ENCODE measurements at places on chromosomes 6 and 20.

DNA sequence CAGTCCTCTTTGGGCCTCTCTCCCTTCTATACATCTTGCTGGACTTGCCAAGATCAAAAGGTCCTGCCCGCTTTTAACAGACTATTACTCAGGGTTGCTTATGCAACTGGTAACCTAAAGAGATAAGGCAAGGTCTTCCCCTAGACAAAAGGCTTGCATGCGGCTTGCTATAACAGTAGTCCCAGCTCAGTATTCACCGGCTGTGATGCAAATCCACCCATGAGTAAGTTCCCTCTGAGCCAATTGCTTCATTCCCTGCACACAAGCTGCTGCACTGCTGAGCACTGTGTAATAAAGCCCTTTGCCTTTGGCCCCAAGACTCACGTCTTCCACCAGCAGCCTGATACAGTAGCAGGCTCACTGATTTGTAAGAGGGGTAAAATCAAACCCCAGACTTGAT is 363.8 kb downstream of the PRKN start:
- no peak for DNase-seq

DNA sequence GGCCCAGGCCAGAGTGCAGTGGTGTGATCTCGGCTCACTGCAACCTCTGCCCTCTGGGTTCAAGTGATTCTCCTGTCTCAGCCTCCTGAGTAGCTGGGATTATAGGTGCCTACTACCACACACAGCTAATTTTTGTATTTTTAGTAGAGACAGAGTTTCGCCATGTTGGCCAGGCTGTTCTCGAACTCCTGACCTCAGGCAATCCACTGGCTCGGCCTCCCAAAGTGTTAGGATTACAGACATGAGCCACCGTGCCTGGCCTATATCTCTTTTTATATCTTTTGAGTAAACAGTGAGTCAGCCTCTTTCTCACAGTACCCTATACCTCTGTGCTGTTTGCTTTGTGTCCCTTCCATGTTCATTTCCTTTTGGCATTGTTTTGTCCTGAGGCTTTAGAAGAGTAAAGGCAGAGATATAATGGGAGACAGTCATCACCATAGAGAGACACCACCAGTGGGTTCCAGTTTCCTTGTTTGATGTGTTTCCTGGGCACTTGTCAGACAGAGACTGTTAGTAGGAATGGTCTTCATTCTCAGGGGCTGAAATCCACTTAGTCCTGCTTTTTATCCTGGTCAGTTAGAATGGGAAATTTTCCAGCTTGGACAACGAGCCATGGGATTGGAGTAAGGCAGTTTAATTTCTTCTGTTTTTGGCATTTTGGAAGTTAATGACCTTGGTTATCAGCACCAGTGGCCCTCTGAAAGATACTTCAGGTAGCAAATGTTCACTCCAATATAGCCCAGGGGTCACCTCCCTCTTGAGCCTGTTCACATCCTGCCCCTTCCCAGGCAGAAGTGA is 32.2 kb upstream of the ASXL1 start:
- peak; percentile 76 for DNase-seq

- DNase-seq = no peak
Observed at GRCh38 chr6:40097590-40097989, 163.3 kb upstream of the MOCS1 start.

DNA sequence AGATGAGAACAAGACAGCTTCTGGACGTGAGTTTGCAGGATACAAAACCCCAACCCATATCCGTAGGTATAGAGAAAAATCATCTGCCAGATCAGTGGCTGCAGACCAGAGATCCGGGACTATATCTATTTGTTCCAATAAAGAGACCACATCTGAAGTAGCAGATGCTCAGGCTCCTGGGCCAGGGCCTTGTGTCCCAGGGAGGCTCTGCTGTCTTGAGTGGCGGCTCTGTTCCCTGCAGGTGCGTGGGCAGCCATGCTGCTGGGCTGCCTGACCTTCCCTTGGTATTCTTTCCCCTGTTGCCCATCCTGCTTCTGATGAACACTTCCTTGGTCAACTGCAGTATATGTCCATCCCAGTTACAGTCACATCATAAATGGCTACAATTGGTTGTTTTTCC is 34.9 kb downstream of the ERMARD start:
- no peak for DNase-seq

DNA sequence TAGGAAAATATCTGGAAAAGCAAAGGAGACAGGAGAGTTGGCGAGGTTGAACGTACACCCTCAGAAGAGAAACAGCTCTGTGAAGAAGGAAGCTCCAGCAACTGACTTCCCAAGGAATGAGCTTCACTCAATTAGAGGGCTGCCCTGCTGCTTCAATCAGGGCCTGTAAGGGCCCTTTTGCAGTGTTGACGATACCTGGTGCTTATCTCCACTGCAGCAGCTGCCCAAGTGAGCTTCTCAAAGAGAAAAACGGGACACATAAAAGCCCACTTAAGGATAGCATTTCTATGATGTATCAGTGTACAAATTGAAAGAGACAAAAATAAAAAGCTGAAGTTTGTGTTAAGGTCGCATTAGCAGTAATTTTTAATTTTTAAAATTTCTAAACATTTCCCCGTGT is 16.4 kb downstream of the SEC63 start:
- DNase-seq = no peak

GRCh38 chr6:125273965-125274364 is 27.8 kb downstream of the HDDC2 start:
- DNase-seq = peak; percentile 51

DNA sequence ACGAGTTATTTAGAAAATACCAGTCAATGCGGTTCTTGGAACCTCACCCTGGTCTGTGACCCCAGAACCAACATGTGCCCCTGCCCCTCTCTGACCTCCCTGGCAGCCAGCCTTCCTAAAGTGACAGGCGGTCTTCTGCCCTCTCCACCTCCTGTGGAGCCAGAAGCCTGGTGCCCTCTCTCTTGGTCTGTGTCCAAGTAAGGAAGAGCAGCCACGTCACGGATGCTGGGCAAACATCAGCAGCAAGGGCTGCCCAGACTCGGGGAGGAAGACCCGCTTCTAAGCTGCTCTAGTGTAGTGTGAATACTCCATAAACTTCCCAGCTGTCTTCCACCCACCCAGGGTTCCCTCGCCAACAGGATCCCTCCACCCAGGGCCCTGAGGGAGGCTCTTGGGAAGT is 272.4 kb downstream of the BMP7 start:
- DNase-seq = no peak

- DNase-seq = no peak
Observed at GRCh38 chr6:84263557-84263956, 36.1 kb upstream of the CEP162 start.

DNA sequence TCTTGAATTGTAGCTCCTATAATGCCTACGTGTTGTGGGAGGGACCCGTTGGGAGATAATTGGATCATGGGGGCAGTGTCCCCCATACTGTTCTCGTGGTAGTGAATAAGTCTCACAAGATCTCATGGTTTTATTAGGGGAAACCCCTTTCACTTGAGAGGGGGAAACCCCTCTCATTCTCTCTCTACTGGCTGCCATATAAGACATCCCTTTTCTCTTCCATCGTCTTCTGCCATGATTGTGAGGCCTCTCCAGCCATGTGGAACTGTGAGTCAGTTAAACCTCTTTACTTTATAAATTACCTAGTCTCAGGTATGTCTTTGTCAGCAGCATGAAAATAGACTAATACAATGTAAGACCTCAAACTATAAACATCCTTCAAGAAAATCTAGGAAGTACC is 23.1 kb downstream of the PAQR8 start:
- DNase-seq = no peak

GRCh38 chr6:169406034-169406433 is 152.4 kb upstream of the THBS2 start:
- no peak for DNase-seq

Measured in fibroblast of the aortic adventitia (primary cell).